Mucosa of gallbladder (tissue), 1 donor: ENCODE measurements at places on chromosomes 2 and 18. TPM values are rescaled to one million over a fixed set of nuclear protein-coding genes. Genes with fewer than 3 reads are reported as not detected.

DNA sequence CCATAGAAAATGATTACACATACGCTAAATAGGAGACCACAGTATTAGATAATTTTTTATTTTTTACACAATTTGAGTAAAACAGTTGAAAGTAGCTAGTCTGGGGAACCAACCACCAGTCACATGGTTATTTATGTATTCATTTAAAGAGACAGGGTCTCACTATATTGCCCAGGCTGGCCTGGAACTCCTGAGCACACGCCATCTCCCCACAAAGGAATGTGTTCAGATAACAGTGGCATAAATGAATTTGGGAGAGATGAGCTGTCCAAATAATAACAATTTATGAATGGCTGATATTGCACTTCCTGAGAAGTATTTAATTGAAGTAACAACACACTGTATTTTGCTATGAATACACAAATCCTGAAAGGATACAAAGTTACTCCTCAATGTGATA is 39.7 kb downstream of the KIDINS220 start:
- DNase-seq = no peak

DNA sequence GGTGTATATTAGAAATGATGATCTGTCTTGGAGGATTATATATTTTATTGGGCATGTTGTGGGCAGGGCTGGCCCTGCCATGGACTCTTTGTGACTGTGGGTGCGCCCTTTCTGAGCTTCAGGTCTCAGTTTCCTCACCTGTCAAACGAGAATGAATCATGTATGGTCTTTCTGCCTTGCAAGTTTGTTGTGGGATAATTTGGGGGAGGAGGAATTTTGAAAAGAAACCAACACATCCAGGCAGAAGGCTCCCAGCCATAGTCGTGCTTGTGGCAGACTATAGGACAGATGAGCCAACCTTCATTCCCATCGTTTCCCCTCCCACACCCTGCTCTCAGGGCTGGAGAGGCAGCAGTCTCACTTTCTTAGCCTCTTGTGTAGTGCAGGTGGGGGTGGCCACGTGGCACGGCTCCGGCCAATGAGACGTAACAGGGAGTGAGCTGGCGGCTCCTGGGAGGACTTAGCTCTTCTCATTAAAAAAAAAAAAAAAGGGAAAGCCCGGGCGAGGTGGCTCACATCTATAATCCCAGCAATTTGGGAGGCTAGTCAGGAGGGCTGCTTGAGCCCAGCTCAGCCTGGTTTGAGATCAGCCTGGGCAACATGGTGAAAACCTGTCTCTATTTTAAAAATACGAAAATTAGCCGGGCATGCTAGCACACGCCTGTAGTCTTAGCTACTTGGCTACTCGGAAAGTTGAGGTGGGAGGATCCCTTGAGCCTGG is 63.1 kb downstream of the RHOB start:
- DNase-seq = peak; percentile 66

GRCh38 chr2:28165087-28165635 is 227.5 kb upstream of the FOSL2 start:
- DNase-seq = no peak

DNA sequence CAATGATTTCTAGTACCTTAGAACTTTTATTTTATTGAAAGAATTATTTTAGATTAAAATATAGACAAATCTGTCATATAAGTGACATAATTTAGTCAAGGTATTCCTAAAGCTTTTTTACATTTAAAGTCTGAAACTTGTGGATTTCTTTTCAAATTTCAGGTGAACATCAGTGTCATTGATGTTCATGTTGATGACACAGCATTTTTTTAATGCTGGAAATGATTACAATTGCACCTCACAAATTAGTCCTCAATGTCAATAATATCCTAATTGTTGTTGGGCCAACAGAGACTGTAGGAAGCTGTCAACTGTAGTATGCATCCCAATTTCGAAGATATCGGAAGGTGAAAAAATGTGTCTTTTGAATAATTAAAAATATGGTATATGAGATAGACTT is 214.4 kb upstream of the ARL4C start:
- DNase-seq = no peak

- DNase-seq = no peak
These were observed 102.2 kb downstream of the INSIG2 start for GRCh38 chr2:118190474-118190873.

- DNase-seq = no peak
These were observed 26.6 kb downstream of the ASB18 start for GRCh38 chr2:236237468-236238190.

Gene SERPINB12
- total RNA-seq = not detected
